ENCODE measurements at places on chromosomes 3 and 15.

DNA sequence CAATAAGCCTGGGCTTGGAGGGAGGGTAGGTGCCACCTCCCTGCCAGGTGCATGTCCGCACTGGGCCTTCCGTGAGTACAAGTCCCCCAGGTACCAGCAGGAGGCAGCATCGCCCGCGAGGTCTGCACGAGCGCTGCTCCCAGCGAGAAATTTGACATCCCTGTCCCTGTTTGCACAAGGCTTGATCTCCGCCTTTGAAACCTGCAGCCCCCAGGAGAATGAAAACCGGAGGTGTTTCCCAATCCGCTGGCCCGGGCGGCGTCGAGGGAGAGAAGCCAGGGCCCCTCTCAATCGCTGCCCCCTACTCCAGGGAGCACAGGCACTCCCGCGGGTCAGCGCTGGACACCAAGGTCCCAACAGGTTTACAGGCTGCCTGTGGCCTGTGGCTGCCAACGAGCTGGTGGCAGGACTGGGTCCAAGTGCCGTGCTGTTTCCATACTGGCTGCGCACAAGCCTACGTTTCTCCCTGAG, 961 bp downstream of the HAPLN3 start:
- DNase-seq, result no peak

DNA sequence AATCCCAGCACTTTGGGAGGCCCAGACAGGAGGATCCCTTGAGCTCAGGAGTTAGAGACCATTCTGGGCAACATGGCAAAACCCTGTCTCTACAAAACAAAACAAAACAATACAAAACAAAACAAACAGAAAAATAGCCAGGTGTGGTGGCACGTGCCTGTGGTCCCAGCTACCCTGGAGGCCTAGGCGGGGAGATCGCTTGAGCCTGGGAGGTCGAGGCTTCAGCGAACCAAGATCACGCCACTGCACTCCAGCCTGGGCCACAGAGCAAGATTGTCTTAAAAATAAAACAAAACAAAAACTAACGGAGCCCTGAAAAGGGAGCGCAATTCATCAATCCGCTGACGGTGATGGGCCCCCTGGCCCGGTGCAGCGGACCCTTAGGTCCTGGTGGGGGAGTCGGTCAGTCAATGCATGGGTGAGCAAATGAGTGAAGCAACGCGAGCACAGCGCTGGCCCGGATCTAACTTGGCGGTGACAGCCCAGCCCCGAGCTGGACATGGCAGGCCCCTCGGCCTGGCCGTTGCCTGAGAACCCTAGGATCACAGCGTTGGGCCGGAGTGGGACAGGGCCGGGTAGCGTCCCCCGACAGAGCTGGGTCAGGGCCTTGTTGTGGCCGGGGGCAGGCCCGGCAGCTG, 52.4 kb upstream of the BLM start:
- DNase-seq, result peak; percentile 33

GRCh38 chr3:32086464-32086863, 20.0 kb upstream of the GPD1L start:
- no peak for DNase-seq

DNA sequence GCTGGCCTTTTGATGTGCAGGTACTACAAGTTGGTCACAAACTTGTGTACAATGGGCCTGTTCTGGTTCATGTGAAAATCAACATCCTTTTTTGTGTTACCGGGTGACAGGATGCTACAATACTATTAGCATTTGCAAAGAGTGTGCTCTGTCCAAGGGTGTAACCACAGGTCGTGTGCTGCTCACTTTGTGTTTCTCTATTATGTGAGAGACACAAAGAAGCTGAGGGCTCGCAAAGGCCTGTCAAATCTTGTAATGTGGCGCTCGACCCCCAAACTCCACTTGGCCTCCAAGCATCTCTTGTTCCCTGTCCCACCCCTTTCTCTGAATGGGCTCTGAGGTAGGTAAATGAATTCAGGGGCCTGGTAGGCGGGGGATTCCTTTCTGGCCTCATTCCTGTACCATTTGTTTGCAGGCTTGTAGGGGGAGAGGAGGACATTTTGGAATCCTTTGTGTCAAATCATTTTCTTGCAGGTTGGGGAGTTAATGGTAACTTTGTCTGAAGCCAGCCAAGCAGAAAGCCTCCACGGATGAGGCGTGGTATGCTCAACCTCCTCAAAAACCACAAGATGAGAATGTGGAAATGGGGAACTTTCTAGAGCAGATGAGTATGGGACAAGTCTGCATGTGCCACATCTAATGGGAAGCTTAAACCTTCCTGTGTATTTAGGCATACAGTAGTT, 109.1 kb downstream of the OPA1 start:
- DNase-seq, result no peak

All from SHP77 treated with DMSO at 0.1 percent for 48 hours (cell line).